ENCODE measurements at places on chromosomes 2 and 18.

GRCh38 chr2:73561422-73561821 lies 80.8 kb downstream of the NAT8 start:
- DNase-seq, result no peak

DNA sequence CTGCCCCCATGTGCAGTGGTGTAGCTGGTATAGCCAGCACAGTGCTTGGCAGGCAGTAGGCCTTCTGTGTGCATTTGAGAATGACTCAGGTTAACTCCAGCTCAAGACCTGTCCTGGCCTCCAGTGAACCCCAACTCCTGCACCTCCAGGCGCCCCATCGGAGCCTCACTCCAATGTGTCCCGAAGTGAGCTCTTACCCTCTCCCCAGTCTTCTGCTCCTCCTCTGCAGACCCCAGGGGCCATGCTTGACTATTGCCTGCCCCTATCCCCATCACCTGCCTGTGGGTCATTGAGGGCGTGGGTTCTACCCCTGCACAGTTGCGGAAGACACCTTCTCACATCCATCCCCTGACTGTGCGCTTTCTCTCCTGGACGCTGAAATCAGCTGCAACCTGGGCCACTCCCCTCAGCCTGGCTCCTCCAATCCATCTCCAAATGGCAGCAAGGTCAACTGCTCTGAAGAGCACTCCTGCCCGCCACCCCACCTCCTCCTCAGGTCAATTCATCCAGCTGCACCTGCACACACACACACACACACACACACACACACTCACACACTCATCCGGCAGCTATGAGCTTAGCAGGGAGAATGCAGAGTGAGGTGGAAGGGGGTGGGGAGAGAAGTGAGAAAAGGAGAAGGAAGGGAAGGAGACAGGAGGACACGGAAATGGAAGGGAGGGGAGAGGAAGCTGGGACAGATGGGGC lies 130.3 kb upstream of the GLI2 start:
- no peak for DNase-seq

DNA sequence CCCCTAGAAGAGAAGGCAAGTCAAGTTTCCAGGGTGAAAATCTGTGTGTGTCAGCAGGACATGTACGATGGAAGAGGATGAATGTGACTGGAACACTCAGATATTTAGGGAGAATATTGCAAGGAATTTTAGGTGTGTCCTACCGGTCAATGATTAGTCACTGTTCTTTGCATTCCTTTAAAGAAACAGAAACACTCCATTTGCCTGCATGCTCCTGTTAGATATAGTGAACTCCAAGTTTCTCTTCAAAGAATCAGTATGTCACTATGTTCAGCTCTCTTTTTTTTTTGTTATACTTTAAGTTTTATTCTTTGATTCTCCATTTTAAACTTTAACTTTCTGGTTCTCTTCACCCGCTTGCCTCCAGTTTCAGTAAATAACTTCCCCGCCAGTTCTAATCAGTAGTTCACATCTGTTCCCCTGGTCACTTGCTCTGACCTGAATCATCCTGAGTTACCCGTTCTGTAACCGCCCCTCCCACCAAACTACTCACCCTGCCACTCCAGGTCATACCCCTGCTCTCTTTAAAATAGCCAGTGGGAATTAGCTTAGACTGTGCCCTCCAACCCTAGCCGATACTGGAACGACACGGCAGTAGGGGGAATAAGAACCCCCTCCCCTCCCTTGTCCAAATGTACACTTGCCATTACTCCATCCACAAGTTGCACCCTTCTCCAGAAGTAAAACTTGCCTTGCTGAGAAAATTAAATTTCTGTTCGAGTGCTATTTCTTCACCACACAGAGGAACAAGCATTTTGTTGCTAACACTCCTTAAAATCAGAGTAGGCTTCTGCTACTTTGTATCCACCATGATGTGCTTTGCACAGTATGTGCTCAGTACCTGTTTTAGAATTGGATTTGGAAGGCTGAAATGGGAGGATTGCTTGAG lies 268.4 kb downstream of the METTL4 start:
- no peak for DNase-seq

DNA sequence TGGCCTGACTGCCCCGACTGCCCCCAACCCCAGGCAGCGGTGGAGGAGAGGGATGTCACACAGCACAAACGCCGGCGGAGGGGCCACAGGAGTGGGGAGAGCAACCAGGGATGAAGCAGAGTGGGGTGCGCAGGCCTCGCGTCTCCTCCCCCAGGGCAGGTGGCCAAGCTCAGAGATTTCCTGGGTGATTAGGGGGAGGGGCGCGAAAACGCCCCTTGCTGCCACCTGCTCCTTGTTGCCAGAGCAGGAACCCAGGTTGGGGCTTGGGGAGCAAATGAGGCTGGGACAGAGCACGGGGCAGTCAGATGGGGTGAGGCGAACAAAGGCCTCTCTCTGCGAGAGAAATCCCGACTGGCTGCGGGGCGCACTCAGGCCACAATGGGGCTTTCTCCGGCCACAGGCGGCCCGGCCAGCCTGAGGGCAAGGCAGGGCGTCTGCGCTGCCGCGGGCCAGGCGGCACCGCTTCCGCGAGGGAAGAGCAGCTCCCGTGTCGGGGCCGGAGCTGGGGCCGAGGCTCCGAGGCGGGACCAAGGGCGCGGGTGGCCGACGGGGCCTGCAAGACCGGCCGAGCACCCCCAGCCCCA lies 11.5 kb downstream of the TEX44 start:
- DNase-seq, result no peak

- DNase-seq, result no peak
Measured at GRCh38 chr2:14804902-14805301, 172.4 kb downstream of the LRATD1 start.

GRCh38 chr2:96699021-96699420 lies 40.8 kb downstream of the LMAN2L start:
- DNase-seq, result no peak

- no peak for DNase-seq
Measured at GRCh38 chr18:26655525-26656430, 107.4 kb upstream of the KCTD1 start.
